ENCODE measurements at places on chromosomes 16 and 17.
A peak's percentile ranks its signal among the peaks of the same experiment; 100 is the strongest.

DNA sequence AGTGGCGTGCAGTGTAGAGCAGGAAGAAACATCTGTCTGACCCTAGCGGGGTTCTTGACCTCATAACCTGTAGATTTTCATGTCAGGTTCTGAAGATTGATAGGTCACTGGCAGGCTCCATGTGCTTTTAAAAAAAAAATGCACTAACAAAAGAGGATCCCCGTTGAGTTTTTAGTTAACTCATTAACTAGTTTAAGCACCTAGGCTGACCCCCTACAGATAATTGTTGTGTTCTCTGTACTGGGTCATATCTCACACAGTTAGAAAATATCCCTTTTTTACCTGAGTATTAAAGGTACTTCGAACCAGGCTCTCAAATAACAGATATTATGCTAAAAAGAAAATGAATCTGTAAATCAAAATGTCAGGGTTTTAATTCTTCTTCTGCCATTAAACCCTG is 676.6 kb downstream of the CDH11 start:
- DNase-seq: no peak

DNA sequence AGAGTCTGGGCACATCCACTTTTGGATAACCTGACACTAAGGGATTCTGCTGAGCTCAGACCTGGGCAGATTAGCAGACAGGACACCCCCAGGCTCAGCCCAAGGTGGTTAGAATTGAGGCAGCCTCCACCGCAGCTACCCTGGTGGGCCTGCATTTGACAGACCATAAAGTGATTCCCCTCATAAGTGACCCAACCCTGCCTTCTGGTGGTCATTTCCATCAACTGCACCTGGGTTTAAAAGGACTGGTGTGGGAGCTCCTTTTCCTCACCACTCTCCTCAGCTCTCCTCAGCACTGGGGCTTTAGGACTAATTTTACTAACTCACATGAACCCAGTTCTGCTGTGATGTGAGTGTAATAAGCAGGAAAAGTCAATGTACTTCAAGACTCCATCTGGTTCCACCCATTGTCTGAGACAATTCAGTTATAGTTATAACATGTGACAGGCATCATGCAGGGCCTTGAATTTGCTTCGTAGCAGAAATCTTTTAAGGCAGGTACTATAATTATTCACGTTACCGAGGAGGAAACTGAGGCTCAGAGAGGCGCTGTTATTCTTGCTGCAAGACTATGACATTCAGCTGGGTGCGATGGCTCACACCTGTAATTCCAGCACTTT is 42.5 kb downstream of the MYH3 start:
- DNase-seq: peak; percentile 78

DNA sequence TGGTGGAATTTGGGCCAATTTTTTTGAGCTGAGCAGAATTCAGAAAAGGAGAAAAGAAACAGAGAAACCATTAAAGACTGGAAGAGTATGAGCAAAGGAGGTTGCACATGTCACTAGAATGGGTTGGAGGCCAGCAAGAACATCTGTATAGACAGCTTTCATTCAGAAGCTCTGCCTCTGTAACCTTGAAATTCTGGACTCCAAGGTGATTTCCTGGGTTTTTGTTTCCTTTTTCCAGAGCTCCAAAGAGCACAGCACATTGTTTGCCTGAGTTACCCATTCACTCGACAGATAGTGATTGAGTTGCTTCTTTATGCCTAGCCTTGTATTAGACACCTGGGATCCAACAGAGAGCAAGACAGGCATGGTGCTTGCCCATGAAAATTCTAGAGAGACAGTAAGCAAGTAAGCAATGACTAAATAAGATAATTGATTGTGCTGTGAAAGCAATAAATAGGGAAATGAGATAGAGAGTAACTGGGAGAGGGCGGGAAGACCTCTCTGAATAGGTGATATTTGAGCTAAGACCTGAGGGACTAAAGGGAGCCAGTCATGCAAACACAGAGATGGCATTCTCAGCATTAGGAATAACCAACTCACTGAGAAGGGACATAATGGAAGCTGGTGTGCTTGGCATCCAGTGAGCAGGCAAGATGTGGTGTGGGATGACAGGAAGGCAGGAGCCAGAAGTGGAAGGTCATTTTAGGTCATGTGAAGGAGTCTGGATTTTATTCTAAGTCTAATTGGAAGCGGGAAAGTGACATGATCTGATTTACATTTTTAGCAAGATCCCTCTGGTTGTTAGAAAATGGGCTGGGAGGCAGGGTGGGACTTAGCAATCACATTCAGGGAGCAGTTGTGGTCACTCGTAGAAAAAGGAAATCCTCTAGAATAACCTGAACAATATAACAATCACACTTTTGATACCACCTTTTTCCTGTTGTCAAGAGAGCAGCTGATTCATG is 197.5 kb downstream of the HS3ST3A1 start:
- DNase-seq: no peak

DNA sequence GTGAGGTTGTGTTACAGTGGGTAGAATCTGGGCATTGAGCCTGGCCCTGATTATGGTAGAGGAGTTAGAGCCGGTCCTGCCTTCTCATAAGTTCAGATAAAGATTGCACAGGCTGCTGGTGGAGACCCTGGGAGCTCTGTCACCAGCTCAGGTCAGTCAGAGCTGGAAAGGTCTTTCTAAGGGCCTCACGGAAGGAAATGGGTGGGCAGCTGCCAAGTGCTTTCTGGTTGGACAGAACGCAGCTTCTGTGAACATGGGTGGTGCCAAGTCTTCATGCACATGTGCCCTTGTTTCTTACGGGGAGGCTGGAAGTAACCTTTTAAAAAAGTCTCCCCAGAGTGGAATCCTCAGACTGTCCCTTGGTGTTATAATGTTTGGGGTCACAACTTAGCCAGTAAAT is 14.9 kb downstream of the ALKBH5 start:
- no peak for DNase-seq

- DNase-seq: no peak
Measured at GRCh38 chr16:70597135-70597835, 49.1 kb upstream of the IL34 start.

Data from GM03348 (cell line).